ENCODE measurements at places on chromosomes 1 and 21. TPM values are rescaled to one million over a fixed set of nuclear protein-coding genes. Genes with fewer than 3 reads are reported as not detected.

DNA sequence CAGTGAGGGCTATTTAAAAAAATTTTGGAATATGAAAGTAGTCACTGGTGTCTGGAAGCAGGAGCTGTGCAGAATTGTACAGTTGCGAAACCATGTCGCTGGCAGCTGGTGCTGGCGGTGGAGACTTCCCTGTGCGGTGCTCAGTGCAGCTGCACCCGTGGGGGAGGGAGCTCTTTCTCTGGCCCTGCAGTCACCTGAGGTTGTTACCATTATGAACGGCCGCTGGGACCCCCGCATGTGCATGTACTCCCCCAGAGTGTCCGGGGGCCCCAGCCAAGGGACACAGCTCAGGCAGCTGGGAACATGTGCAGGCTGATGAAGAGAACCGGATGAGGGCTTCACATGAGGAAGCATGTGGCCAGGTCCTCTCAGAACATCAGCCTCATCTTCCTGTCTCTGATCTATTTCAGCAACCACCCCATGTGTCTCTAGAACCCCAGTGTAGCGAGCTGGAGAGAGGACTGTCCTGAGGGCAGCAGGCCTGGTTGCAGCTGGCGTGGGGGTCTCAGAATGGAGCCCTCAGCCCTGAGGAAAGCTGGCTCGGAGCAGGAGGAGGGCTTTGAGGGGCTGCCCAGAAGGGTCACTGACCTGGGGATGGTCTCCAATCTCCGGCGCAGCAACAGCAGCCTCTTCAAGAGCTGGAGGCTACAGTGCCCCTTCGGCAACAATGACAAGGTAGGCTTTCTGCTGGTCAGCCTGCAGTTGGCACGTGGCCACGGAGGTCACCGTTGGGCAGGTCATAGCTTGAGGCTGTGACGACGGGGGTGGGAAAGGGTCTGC, at the start of gene TRPM2:
Gene TRPM2, plus strand, starts transcription at position 431 of the 780 bp plus-strand sequence. Its CDS starts 80 bp downstream, at position 511.
- H3K4me3 ChIP-seq = no peak within 1 kb of the TSS
- no peaks in the 10 kb centered on the region for H3K36me3 ChIP-seq
- H3K4me1 ChIP-seq = no peaks in the 10 kb centered on the region
- no peak within 1 kb of the TSS for H3K27ac ChIP-seq
- no peak for DNase-seq

- H3K4me1 ChIP-seq = no peaks in the 10 kb centered on the region
- no peak overlapping the region for H3K4me3 ChIP-seq
- H3K27me3 ChIP-seq = no peaks in the 10 kb centered on the region
- H3K36me3 ChIP-seq = no peaks in the 10 kb centered on the region
Observed at GRCh38 chr1:161866241-161866640, 100.1 kb downstream of the ATF6 start.

Gene C8A
- not detected for total RNA-seq

DNA sequence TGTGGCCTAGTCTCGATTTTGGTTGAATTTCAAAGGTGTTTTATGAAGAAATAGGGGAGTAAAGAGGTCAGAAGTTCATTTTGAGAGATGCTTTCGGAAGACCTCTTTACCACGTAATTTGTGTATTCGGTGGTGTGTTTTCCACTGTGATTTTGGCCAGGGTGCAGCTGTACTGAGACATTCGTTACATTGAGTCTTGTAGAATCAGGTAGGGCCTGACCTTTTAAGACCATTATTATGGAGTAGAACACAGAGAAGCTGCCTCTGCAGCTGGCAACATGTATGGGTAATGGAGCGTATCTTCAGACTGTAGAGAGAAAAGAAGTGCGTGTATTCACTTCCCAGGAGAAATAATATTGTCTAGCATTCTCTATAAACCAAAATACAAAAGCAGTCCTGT, 326.5 kb downstream of the PDE4B start:
- H3K4me1 ChIP-seq = no peaks in the 10 kb centered on the region
- no peaks in the 10 kb centered on the region for H3K36me3 ChIP-seq
- H3K27ac ChIP-seq = no peak overlapping the region
- H3K27me3 ChIP-seq = no peaks in the 10 kb centered on the region
- H3K4me3 ChIP-seq = no peak overlapping the region

- no peak for DNase-seq
- H3K27me3 ChIP-seq = no peaks in the 10 kb centered on the region
- H3K4me1 ChIP-seq = no peaks in the 10 kb centered on the region
- H3K27ac ChIP-seq = no peak overlapping the region
Observed at GRCh38 chr1:205236951-205237475, 9.3 kb downstream of the TMCC2 start.

GRCh38 chr1:46528297-46528955, 23.0 kb downstream of the KNCN start:
- no peaks in the 10 kb centered on the region for H3K36me3 ChIP-seq
- 0 out of 2 replicates have a peak, but pooled peaks cover 2% of the 10 kb centered on the region for H3K4me1 ChIP-seq
- no peaks in the 10 kb centered on the region for H3K27me3 ChIP-seq
- no peak overlapping the region for H3K4me3 ChIP-seq
- no peak for DNase-seq
- no peak overlapping the region for H3K27ac ChIP-seq

DNA sequence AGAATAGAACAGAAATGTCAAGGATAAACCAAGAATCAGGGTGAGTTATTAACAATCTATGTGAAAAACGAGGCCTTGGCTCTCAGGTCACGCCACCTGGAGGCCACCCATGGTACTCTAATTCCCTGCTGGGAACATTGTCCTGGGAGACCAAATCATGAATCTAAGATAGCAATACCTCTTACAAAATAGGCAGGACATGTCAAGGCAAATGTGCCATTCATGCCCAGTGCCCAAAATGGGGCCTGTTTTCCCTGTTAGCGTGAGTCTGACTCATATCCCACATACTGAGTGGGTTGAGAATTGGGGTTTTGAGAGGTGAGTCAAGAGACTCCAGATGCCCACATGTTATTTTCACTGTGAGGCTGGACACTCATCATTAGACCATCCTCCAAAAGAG, 380.8 kb downstream of the HHIPL2 start:
- no peaks in the 10 kb centered on the region for H3K36me3 ChIP-seq
- no peaks in the 10 kb centered on the region for H3K4me1 ChIP-seq
- peak; percentile 24 for DNase-seq
- no peak overlapping the region for H3K4me3 ChIP-seq
- no peak overlapping the region for H3K27ac ChIP-seq

GRCh38 chr1:175604039-175604941, 139.1 kb downstream of the TNR start:
- no peaks in the 10 kb centered on the region for H3K36me3 ChIP-seq
- no peak overlapping the region for H3K27ac ChIP-seq
- H3K27me3 ChIP-seq = peaks cover 4% of the 10 kb centered on the region
- DNase-seq = no peak

DNA sequence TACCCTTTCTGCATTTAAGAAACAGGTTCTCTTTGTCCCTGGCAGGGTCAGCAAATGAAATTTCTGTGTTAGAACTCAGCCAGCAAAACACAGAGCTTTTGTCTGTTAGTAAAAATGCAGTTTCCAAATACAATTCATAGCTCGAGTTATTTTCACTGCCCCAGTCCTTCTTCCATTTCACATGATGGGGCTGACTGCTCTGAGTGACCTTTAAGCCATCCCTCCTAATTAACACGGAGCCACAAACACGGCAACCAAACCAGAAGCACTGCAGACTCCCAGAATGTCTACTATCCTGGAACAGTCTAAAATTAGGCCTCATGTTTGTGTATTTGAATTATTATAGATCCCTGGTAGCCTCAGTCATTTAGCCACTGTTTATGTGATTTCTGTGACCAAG, 99.1 kb upstream of the RGS4 start:
- no peak overlapping the region for H3K27ac ChIP-seq
- H3K27me3 ChIP-seq = no peaks in the 10 kb centered on the region
- no peak for DNase-seq
- no peaks in the 10 kb centered on the region for H3K4me1 ChIP-seq
- no peak overlapping the region for H3K4me3 ChIP-seq

GRCh38 chr21:45774291-45774690, 130.8 kb downstream of the PCBP3 start:
- no peak overlapping the region for H3K4me3 ChIP-seq
- H3K36me3 ChIP-seq = no peaks in the 10 kb centered on the region
- no peak overlapping the region for H3K27ac ChIP-seq

DNA sequence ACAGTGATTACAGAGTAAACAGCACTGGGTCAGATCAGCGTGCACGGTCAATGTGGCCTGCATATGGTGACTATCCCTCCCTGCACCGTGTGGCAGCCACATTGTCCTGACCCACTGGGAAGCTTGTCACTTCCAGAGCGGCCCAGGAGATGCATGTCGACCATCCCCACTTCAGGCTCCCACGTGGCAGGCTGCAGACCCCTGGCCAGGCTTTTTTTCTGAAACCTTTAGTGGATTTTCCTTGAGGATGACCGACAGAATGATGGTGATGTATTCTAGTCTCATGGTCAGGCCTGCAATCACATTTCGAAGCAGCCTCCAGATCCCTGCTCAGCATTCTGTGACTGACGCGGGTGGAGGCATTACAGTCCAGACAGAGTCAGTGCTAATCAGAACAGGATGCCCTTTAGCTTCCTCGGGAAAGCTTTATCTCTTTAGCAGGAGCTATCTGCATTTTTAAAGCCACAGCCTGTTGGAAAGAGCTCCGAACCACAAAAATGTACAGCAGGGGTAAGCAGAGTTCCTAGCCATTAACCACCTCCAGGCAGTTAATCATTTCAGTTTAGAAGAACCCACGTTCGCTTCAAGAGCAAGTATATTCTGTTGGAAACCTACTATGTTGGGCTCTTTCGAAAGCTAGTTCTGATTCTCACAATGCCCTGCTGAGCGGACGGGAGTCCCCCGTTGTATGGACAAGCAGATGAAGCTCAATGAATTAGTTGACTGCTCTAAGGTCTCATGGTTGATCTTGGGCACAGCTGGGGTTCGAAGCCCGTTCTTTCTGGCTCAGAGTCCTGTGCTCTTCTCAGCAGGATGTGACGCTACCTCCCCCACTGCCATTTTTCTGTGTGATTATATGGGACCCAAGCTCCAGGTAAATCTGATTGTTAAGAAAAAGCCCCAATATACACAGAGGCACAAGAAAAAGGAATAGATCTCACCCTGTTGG, 56.5 kb downstream of the IRF2BP2 start:
- H3K4me3 ChIP-seq = no peak overlapping the region
- H3K36me3 ChIP-seq = no peaks in the 10 kb centered on the region
- no peaks in the 10 kb centered on the region for H3K27me3 ChIP-seq
- no peak for DNase-seq
- H3K27ac ChIP-seq = no peak overlapping the region
- H3K4me1 ChIP-seq = peaks cover 3% of the 10 kb centered on the region
